IPS-NIHi11 (cell line): ENCODE measurements at places on chromosomes 6 and 20.

- no peak for DNase-seq
These were observed 82.5 kb upstream of the CCDC28A start for GRCh38 chr6:138690975-138691594.

GRCh38 chr6:15544321-15544900 is 118.4 kb downstream of the DTNBP1 start:
- DNase-seq = no peak

DNA sequence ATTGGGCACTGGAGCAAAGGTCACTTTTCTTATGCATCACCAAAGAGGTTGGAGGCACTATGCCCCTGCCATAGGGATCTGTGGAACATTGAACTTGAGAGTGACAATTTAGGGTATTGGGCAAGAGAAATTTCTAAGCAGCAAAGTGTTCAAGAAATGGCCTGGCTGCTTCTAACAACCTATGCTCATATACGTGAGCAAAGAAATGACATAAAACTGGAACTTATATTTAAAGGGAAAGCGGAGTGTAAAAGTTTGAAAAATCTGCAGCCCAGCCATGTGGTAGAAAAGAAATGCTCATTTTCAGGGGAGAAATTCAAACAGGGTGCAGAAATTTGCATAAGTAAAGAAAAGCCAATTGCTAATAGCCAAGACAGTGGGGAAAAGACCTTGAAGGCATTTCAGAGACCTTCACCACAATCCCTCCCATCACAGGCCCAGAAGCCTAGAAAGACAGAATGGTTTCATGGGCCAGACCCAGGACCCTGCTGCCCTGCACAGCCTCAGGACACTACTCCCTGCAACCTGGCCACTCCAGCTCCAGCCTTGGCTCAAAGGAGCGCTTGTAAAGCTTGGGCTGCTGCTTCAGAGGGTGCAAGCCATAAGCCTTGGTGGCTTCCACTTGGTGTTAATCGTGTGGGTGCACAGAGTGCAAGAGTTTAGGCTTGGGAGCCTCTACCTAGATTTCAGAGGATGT is 24.4 kb downstream of the NCR2 start:
- DNase-seq = no peak

GRCh38 chr20:50558483-50558925 is 48.3 kb downstream of the PTPN1 start:
- no peak for DNase-seq

GRCh38 chr20:43767686-43768474 is 41.1 kb upstream of the GTSF1L start:
- DNase-seq = no peak

GRCh38 chr6:131581523-131581922 is 8.5 kb downstream of the ARG1 start:
- no peak for DNase-seq

GRCh38 chr6:114040871-114041270 is 69.9 kb upstream of the HDAC2 start:
- no peak for DNase-seq
